ENCODE measurements at places on chromosomes 3 and 15.

DNA sequence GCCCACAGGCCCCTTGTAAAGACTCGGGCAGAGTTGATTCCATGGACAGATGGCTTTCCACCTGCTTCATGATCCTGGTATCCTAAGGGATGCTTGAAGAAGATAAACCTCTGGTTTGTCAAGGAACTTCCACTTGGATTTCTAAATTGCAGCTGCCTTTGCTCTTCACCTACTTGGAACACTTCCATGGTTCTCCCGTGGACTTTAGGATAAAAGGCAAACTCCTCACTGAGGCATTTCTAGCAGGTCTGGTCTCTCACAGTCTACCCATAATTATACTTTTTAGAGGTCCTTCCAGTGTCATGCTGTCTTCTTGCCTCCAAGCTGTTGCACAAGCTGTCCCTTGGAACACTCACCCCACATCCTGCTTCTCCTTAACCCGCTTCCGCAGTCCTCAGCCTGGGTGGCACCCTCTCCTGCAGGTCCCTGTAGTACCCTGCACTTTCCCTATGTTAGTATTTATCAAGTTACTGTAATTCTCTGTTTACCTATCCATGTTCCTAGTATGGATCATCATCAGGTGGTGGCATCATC is 12.7 kb downstream of the TLNRD1 start:
- DNase-seq, result no peak

DNA sequence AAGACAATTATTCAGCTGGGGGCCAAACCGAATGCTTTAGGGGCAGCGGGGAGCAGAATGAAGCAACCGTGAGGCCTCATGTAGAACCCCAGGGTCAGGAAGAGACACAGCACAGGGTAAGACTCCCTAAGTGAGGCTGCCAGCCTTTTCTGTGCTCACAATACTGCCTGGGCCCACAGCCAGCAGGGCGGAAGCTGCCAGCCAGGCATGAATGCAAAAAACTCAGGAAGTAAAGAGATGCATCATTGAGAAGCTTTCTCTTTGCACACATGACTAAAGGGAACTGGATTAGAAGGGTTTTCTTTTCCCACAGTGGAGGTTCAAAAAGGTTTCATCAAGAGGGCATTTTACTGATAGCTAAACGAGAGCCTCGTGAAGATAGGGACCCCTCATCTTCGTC is 33.3 kb downstream of the CA12 start:
- DNase-seq, result no peak

DNA sequence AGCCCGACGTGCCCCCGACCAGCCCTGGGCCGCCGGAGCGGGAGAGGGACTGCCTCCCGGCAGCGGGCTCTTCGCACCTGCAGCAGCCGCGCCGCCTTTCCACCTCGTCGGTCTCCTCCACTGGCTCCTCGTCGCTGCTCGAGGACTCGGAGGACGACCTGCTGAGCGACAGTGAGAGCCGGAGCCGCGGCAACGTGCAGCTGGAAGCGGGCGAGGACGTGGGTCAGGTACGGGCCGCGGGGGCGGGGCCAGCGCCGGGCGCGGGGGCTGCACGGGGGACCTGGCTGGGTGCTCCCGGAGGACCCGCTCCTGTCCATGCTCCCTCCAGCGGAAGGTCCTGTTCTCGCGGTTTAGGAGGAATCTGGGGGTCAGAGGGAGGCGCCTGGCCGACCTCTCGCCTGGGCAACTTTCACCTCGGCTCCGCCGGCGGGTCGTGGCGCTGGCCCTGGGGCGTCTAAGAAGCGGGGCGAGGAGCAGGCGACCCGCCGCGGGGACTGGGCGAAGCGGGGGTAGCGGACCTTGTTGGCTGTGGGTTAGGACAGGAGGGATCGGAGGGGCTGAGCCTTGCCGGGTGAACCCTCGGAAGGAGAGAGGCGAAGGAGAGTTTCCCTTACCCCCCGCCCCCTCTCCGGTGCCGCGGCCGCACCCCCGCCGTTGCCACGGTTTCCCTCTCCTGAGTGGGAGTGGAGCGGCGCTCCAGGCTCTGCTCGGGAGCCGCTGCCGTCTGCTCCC is 682 bp downstream of the ITPKA start:
- DNase-seq, result peak; percentile 60

GRCh38 chr3:177816667-177817208 is 619.5 kb upstream of the TBL1XR1 start:
- DNase-seq, result no peak

DNA sequence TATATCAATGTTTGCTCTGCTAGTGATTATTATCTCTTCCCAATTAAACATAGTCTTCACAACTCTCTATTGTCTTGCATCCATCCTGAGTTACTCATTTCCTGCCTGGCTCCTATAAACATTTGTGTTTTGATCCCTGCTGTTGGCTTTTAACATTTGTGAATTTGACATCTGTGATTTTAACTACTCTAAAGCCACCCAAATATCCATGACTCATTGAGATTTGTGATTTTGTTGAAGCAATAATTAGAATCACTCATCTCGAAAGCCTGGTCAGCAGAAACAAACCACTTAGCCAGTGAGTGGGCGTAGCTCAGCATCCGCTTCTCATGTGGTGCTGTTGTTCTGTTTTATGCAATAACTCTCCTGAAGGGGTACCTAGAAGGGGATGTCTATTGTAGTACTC is 174.3 kb upstream of the ZBTB20 start:
- no peak for DNase-seq

GRCh38 chr3:43779850-43780249 is 89.1 kb downstream of the ABHD5 start:
- DNase-seq, result no peak

- DNase-seq, result no peak
These were observed 25.9 kb upstream of the VILL start for GRCh38 chr3:37964716-37965115.

- peak; percentile 43 for DNase-seq
These were observed 107.1 kb downstream of the DGKG start for GRCh38 chr3:186254676-186255650.

- DNase-seq, result no peak
These were observed 90.0 kb downstream of the FAM174B start for GRCh38 chr15:92565351-92566125.

GRCh38 chr3:97991293-97991682 is 19.1 kb upstream of the RIOX2 start:
- DNase-seq, result no peak

DNA sequence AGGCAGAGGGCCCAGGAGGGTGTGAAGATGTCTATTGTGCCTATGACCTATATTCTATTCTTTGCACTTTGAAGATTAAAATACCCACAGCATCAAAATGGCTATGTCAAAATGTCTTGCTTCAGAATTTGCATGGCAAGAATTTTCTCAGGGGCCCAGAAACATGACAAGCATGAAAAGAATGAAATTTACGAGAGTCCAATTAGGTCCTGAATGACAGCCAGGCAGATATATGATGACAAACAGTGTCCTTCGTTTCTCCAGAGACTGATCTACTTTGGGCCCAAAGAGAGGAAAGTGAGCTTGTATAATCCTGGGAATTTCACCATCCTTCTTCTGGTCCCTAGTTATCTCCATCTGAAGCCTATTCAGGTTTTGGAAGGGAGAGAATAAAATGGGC is 609.9 kb downstream of the FHIT start:
- DNase-seq, result no peak

DNA sequence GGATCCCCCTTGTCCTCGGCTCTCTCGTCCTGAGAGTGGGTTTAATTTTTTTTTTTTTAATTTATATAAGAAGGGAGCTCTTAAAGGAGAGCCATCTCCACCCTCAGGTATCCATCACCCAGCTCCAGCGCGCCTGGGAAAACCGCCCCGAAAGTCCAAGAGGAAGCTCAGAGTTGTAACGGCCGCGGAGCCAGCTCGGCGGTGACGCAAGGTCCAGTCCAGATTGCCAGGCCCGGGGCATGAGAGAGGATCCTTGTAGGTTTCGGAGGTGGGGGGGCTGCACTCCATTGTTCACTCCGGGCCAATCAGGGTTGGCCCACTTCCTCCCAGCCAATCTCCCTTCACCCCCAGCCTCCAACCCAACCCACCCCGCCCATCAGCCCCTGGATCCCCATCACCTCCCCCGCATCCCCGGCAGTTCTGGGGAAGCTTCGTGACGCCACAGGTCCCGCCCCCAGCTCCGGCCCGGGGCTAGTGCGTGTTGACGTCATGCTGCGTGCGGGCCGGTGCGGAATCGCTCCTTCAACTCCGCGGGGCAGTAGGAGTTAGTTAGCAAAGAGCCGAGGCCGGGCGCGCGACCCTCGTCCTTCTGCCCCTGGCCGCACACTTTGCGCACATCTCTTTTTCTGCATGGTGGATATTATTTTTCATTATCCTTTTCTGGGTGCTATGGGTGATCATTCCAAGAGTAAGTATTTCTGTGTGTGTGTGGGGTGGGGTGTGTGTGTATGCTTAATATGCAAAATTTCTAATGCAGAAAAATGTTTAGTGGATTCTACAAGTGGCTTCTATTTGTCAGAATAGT is at the start of gene ISL2:
Gene ISL2 (plus strand): TSS at position 520 of the 805 bp plus-strand sequence. CDS start 111 bp downstream, at position 631.
- peak; percentile 83 for DNase-seq

- DNase-seq, result no peak
These were observed 245.7 kb downstream of the ZIC1 start for GRCh38 chr3:147654827-147655226.

DNA sequence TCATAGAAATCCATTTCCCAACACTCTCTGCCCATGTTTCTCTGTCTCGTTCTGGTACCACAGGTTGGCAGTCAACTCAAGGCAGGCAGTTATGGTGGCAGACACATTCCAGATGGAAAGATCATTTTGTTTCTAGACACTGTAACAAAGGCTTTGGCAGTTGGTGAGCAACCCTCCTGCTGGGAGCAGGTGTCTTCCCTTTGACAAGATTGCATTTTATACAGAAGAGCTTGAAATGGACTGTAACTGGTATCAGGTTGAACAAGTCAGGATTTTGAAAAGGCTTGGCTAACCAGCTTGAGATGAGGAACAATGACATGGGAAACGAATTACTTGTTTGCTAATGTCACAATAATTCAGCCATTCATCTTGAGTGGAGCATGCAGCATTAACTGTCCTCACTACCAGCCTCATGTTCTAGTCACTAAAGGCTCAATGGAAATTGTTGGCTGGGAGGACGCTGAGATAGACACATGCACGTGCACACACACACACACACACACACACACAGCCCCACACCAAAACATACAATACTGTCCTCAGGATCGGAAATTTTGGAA is 170.0 kb downstream of the SEMA6D start:
- DNase-seq, result no peak

- DNase-seq, result peak; percentile 11
These were observed 670 bp upstream of the ACAP2 start for GRCh38 chr3:195443391-195443989.

GRCh38 chr3:187985647-187986046 is 168.3 kb upstream of the LPP start:
- no peak for DNase-seq

DNA sequence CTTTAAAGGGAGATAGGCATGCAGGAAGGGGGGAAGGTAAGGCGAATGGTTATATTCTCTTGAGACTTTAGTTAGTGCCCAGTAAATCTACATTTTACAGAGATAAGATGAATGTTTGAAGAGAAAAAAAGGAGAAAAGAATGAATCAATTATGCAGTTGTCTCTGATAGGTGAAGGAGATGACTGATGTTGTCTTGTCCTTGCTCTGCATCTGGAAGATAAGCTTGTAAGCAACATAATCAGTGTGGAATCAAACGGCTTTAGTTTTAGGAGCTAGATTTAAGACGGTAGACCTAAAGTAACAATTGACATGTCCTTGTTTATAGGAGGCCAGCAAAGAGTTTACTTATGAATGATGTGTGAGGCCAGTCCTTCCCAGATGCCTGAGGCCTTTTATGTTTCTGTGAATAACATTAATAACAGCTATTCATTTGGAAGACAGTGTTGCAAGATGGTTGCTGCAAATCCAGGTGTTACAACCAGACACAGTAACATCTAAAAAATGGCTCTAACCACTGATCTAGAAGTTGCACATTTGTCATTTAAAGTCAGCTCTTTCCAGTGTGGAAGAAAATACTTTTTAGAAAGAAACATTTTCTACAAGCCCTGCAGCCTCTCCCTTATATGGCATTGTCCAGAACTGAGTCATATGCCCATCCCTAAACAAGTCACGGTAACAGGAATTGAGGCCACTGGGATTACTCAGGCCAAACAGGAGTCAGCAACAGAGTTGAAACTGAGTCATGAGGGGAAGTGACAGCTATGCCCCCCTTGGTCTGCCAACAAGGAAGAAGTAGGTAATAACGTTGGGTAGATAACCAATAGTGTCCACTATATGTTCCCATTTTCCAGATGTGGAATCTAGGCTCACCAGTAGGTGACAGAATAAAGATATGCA is 77.5 kb upstream of the FBN1 start:
- DNase-seq, result no peak

GRCh38 chr3:105786241-105786640 is 82.6 kb downstream of the CBLB start:
- no peak for DNase-seq

- no peak for DNase-seq
These were observed 17.5 kb downstream of the TGM5 start for GRCh38 chr15:43249236-43249635.

DNA sequence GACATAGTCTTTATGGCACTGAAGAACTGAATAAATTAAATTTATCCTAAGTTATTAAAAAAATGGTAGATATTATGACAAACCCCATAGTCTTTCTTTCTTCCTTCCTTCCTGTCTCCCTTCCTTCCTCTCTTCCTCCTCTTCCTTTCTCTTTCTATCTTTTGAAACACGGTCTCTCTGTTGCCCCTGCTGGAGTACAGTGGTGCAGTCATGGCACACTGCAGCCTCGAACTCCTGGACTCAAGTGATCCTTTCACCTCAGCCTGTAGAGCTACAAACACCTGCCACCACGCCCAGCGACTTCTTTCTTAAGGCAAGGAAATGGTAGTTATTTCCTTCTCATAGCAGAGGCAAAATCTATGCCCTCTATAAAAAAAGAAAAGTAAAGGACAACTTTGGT is 354.6 kb downstream of the GAP43 start:
- no peak for DNase-seq

DNA sequence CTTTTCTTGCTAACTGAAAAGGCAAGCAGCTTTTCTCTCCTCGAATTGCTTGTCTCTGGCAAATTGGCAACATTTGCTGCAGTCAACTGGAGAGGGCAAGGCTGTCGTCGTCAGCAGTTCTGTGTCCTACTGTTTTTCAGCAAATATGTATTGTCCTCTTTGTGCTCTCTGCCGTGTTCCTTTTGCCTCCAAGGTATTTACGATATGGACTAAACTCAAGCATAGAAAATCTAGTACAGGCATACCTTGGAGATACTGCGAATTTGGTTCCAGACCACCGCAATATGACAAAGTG is 558 bp upstream of the SLC30A4 start:
- no peak for DNase-seq

- DNase-seq, result no peak
These were observed 124.4 kb upstream of the GAP43 start for GRCh38 chr3:115498898-115499297.

All from stimulated activated naive CD8-positive, alpha-beta T cell treated with anti-CD3 and anti-CD28 coated beads, Interleukin-15, Interleukin-2, amounts not matched to agents 100 U/mL and 50 U/mL, for 24 hours (primary cell).